ENCODE measurements at places on chromosomes 1 and 21.

GRCh38 chr1:58979086-58979485 is 195.2 kb upstream of the JUN start:
- no peak for DNase-seq

- DNase-seq = no peak
These were observed 51.2 kb upstream of the CCDC190 start for GRCh38 chr1:162912061-162912667.

DNA sequence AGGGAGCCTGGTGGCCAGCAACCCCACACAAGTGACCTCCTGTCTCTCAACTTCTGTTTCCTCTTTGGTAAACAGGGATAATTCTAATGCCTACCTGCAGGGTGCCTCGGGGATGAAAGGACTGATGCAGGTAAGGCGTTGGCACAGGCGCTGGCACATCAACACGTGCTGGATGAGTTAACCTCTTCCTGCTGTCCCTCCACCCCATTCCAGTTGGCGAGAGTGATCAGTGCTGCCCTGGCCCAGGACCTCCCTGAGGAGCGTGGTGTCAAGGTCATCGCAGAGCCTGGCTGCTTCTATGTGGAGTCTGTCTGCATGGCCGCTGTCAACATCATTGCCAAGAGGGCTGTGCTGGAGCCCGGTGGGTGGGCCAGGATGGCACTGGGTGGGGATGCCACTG is 69.1 kb upstream of the TINAGL1 start:
- no peak for DNase-seq

GRCh38 chr1:223341121-223341520 is 22.9 kb downstream of the SUSD4 start:
- no peak for DNase-seq

DNA sequence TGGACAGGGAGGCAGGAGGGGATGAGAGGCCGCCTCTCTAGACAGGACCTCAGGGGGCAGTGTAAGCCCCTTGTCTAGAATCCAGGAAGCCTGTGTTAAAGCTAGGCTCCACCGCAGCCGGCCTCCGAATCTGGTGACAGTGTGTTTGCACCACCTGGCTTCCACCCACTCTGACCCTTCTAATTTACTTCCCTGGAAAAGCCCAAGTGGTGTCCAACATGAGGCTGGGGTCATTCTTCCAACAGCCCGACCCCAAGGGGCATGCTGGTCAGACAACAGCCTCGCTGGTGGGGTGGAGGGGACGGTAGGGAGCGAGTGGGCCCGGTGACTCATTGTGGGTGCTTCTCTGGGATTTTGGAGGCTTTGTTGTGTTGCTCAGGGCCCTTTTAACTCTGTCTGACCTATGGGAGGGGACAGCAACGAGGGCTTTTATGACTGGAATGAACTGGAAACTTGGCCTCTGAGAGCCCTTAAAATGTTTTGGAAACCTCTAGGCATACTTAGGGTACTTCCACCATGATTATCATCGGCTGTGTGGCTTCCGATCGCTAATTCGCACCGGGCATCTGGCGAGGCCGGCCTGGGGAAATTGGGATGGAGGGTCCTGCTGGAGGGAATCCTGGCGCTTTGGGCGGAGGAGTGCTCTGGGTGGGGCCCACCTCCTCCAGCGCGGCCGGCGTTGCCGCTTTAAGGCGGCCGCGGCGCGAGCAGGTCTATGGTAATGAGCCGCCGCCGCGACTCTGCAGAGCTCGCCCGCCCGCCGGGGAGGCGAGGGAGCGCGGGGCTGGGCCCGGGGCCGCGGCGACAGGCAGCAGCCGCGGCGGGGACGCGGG is at the start of gene CELSR2:
Gene CELSR2 (plus strand): TSS at position 743 of the 833 bp plus-strand sequence. CDS start 541 bp downstream, outside the sequence.
- peak; percentile 47 for DNase-seq

DNA sequence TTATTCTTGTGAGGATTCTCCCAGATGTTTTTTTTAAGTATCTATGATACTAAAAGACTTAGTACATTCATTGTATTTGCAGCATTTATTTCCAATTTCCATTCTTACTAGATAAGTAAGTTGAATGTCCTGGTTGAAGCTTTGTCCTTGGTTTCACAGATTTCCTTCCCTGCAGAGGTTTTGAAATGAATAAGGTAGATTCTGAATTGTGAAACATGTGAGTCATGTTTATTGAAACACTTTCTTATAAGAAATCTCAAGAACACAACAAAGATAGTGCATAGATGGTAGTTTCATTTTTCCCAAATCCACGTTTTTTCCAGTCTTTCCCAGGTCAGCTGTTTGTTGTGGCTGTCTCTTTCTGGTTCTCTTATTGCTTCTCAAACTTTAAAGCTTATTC is 24.8 kb downstream of the GABPA start:
- DNase-seq = no peak

GRCh38 chr1:181087400-181087901 is 1.0 kb upstream of the IER5 start:
- no peak for DNase-seq

DNA sequence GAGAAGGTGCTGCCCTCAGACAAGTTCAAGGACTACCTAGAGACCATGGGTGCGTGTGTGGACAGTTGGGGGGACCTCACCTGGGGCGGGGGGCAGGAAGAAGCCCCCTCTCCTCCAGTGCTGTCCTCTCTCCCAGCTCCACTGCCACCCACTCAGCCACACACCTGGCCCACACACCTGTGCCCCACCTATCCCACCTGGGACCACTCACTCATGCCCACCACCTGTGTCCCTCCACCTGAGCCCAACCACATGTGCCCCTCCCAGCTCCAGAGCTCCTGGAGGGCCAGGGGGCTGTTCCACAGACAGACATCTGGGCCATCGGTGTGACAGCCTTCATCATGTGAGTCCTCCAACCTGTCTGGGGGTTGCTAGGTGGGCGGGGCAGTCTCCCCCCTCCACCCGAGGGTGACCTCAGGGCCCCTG is 29.0 kb downstream of the TRIM11 start:
- no peak for DNase-seq

DNA sequence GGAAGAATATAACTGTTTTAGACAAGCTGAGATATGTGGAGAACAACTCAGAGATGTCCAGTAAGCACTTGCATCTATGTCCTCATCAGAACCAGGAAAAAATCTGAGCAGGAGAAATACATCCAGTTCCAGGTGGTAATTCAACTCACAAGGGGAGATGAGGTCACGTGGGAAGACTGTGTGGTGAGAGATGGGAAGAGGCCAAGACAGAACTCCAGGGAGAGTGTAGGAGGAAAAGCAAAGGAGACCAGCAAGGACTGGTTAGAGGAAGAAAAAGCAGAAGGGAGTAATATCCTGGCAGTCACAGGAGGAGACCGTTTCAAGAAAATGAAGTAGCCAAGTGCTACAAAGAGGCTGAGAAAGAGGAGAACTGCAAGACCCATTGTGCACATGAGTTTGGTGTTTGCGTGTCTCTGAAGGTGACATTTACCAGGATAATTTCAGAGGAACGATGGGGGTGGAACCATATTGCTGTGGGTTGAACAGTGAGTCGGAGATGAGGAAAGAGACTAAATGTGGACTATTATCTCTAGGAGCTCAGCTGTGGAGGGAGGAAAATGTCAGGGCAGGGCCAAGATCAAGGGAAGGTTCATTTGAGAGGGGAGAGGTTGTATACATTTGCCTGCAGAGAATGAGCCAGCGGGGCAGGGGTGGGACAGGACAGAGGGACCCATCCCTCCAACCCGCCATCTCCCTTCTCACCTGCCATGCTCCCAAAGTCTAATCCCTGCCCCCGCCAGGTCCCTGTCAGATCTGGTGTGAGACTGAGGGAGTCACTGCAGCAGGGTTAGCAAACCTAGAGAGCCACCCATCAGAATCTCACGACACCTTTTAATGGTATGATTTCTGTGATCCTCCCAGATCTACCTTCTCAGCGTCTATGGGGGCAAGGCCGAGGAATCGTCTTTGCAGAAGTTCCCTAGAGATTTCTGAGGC is 24.9 kb downstream of the SUSD4 start:
- no peak for DNase-seq

DNA sequence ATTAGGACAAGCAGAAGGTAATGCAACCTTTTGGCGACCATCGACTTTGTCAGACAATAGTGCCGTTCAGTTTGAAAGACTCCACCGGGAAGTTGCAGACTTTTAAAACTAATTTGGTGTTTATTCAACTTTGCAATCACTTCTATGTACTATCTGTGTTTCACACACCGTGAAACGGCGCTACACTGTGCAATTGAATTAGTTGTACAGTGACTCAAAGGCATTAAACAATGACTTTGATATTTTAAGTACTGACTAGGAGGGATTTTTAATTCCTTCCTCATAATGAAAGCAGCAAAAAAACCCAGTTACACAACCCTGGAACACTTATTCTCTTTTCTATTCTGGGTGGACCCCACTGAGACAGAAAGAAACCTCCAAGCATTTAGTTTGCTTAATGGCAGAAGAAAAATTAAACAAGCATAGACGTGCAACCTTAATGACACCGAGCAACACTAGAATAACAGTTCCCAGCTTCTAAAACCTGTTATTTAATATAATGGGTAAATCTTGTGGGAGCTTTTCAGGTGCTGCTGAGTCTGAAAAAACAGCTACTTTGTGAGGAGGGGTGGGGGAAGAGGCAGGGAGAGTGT is 176.8 kb downstream of the LMO4 start:
- no peak for DNase-seq

DNA sequence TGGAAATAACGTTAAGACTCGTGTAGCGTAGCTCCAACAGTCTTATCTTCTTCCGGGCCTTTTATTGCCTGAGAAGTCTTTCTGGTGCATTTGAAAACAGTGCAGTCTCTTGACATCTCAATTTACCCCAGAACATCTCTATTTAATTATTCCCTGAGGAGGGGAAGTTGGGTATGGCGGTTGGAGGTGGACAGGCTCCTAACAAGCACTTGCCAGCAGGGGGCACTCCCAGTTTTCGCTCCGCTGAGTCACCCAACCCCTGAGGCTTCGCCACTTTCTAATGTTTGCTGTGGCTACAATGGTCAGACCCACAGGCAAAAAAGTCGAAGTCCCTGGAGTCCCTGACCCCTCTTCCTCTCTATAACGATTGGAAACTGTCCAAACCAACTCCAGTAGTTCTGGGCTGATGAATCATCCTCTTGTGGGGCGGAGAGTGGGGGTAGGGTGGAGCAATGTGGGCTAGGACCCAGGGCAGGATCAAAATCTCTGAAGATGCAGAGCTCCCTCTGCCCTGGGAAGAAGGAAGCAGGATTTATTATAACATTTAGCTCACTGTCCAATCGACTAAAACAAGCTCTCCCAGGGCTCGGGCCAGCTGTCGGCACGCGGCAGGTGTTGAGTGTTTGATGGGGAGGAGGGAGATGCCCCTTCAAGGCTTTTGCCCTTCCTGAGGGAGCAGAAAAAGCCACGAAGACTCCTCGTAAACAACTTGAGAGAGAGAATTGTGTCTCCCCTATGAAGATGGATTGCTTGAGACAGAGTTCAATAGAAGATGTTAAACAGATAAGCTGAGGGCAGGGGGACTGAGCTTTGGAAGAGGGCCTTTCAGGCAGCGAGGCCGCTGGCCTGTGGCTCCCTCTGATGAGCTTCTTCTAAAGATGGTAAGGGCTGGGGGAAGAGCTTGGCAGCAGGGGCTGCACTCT is 85.7 kb downstream of the BRINP2 start:
- no peak for DNase-seq

DNA sequence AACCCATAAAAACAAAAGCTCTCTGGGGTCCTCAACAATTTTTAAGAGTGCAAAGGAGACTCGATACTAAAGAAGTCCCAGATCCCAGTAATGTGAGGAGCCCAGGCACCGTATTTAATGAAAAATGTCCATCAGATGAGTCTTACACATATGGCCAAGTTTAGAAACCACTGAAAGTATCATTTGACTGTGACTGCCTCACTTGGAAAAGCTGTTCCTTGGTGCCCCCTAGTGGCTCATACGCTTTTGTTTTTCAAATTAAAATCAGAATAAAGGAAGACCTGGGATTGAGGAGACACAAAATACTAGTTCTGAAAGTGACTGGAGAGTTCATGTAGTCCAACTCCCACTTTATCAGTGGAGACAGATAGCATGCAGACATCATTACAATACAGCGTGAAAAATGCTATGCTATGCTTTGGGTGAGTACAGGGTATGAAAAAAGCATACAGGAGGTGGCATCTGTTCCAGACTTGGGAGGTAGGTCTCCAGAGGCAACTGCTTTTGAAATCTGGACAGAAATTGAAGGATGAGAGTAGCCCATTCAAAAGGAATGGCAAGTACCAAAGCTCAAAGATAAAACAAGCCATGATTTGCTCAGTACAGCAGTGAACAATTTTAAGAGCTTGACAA is 33.8 kb downstream of the GDAP2 start:
- DNase-seq = peak; percentile 66

DNA sequence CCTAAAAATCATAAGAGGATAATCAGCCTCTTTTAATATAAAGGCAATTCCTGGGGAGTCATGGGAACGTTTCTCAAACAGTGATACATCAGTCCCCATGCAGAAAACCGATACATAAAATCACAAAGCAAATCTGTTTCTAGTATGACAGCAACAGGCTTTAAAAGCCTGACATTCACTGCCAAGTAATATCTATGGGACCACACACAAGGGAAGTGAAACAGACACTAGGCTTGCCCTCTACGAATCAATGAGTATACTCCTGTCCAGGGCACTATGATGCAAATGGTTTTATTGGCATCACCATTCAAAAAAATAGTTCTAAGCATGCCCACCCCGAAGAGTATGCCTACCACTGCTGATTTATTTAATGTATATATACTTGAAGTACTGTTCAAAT is 54.4 kb downstream of the TIAM1 start:
- DNase-seq = no peak

GRCh38 chr1:201570181-201570885 is 31.4 kb downstream of the NAV1 start:
- no peak for DNase-seq

- DNase-seq = no peak
These were observed 130.0 kb downstream of the SNX7 start for GRCh38 chr1:98791498-98791897.

GRCh38 chr1:55536545-55536865 is 321.3 kb upstream of the USP24 start:
- no peak for DNase-seq

GRCh38 chr1:37238364-37239224 is 204.3 kb upstream of the GRIK3 start:
- no peak for DNase-seq

DNA sequence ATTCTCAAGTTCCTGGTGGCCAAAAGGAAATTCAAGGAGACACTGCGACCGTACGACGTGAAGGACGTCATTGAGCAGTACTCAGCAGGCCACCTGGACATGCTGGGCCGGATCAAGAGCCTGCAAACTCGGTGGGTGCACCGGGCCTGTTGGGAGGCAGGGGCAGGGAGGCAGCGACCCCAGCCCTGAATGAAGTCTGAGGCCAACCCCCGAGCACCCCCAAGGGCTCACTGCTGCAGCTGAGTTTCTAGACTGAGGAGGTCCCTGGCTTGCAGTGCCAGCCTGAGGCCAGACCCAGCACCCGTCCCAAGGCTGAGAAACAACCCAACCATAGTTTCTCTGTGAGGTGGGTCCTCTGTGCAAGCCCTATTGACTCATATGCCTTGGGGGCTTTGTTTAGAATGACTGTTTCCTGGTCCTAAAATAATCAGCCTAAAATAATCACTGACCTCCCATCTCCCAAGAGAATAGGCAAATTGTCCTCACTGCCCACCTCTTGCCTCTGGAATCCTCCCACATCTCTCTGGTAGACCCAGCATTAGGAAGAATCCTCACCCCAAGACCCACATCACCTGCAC is 27.1 kb downstream of the CITED4 start:
- no peak for DNase-seq

GRCh38 chr1:51504806-51505525 is 14.1 kb downstream of the EPS15 start:
- DNase-seq = no peak

Data from CD4-positive, alpha-beta T cell treated with Interleukin-2 at 100 ng/mL for 4 hours (primary cell).